ENCODE measurements at places on chromosomes 6 and 20.

GRCh38 chr6:154602708-154603107 is 92.2 kb upstream of the CNKSR3 start:
- no peak overlapping the region for H3K27ac ChIP-seq
- no peak for DNase-seq
- H3K27me3 ChIP-seq: peaks cover 11% of the 10 kb centered on the region
- H3K4me1 ChIP-seq: peaks cover 47% of the 10 kb centered on the region

GRCh38 chr6:158048589-158048988 is 66.9 kb downstream of the SYNJ2 start:
- peaks cover 6% of the 10 kb centered on the region for H3K36me3 ChIP-seq
- no peak for DNase-seq
- H3K4me1 ChIP-seq: peaks cover 34% of the 10 kb centered on the region
- no peak overlapping the region for H3K27ac ChIP-seq
- no peak overlapping the region for H3K4me3 ChIP-seq
- H3K27me3 ChIP-seq: no peaks in the 10 kb centered on the region

GRCh38 chr6:83685481-83685880 is 23.4 kb downstream of the SNAP91 start:
- no peaks in the 10 kb centered on the region for H3K4me1 ChIP-seq
- H3K36me3 ChIP-seq: no peaks in the 10 kb centered on the region
- H3K27ac ChIP-seq: no peak overlapping the region
- H3K4me3 ChIP-seq: no peak overlapping the region

DNA sequence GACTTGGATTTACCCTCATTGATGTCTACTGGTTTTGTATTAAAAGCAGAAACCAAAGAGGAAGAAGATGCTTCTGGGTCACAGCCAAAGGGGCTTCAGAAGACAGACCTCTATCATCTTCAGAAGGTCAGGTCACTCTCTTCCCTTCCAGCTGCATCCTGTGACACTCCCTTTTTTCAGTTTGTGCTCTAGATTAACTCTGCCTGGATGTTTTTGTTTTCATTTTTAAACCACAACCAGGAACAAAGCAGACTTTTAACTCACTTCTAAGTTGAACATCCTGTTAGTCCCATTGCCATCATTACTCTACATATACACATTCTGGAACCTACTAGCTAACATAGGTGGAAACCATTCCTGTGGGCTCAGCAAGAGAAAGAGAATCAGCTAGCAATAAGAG is 45.2 kb downstream of the AKIRIN2 start:
- no peaks in the 10 kb centered on the region for H3K27me3 ChIP-seq
- peaks cover 1% of the 10 kb centered on the region for H3K36me3 ChIP-seq
- H3K4me1 ChIP-seq: peaks cover 38% of the 10 kb centered on the region
- no peak for DNase-seq
- H3K27ac ChIP-seq: peak overlapping the region; percentile 19

DNA sequence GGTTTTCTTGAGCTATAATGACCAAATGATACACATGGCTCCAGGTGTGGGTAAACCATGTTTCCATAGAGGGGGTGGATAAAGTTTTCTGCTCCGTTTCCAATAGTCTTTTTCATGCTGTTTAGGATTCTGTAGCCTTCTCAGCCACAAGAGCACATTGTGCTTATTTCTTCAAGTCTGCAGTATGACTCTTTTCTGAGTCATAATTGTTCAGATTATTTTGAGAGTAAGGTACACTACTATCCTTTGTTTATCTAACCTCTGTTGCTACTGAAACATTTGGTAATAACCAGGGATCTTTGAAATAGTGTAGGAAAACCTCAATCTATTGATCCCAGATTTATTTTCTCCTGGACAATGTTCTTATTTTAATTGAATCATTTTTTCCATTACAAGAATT is 247.9 kb upstream of the BMP2 start:
- no peaks in the 10 kb centered on the region for H3K4me1 ChIP-seq
- H3K27ac ChIP-seq: no peak overlapping the region
- H3K4me3 ChIP-seq: no peak overlapping the region
- no peak for DNase-seq
- H3K27me3 ChIP-seq: no peaks in the 10 kb centered on the region

- no peak overlapping the region for H3K4me3 ChIP-seq
- H3K27me3 ChIP-seq: no peaks in the 10 kb centered on the region
- no peaks in the 10 kb centered on the region for H3K36me3 ChIP-seq
- H3K27ac ChIP-seq: no peak overlapping the region
- no peaks in the 10 kb centered on the region for H3K4me1 ChIP-seq
Measured at GRCh38 chr6:77030929-77031674, 432.2 kb downstream of the HTR1B start.

GRCh38 chr6:10451394-10451793 is 36.5 kb upstream of the TFAP2A start:
- H3K4me1 ChIP-seq: no peaks in the 10 kb centered on the region
- DNase-seq: no peak
- peaks cover 2% of the 10 kb centered on the region for H3K27me3 ChIP-seq
- no peaks in the 10 kb centered on the region for H3K36me3 ChIP-seq
- H3K4me3 ChIP-seq: no peak overlapping the region

- no peak overlapping the region for H3K4me3 ChIP-seq
- H3K27me3 ChIP-seq: no peaks in the 10 kb centered on the region
- peaks cover 47% of the 10 kb centered on the region for H3K4me1 ChIP-seq
- no peak for DNase-seq
Measured at GRCh38 chr20:2656471-2657117, 4.2 kb downstream of the NOP56 start.

- H3K27ac ChIP-seq: peak overlapping the region; percentile 18
- H3K4me3 ChIP-seq: no peak overlapping the region
- no peaks in the 10 kb centered on the region for H3K27me3 ChIP-seq
- DNase-seq: no peak
Measured at GRCh38 chr6:88763160-88763559, 200.3 kb downstream of the RNGTT start.

- peaks cover 4% of the 10 kb centered on the region for H3K36me3 ChIP-seq
- no peak overlapping the region for H3K27ac ChIP-seq
- H3K4me3 ChIP-seq: no peak overlapping the region
Measured at GRCh38 chr6:38020593-38020992, 201.1 kb downstream of the ZFAND3 start.

DNA sequence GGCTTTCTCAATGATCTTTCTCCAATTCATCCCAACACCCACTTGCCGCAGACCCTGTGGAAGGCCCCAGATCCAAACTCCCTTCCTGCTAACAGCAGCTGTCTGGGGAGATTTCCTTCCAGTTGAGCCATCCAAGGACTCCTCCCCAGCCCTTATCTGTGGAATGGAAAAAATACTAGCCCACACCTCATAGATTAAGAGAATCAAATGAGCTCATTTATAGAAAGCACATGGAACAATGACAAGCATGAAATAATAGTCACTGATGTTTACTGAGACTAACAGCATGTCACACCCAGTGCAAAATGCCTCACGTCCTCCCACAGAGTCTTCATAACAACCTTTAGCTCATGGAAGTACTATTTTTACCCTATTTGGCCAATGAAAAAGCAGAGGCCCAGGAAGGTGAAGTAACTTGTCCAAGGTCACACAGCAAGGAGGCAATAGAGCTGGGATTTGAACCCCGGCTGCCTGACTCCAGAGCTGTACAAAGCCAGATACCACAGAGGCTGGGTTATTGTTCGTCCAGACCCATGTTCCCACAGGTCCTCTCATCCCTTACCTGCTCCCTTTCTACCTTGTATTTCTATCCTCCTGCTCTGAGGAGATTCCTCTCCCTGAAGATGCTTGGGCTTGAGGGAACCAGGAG is 23.4 kb upstream of the PTGIS start:
- peaks cover 80% of the 10 kb centered on the region for H3K4me1 ChIP-seq
- H3K4me3 ChIP-seq: peak overlapping the region; percentile 91
- peaks cover 17% of the 10 kb centered on the region for H3K36me3 ChIP-seq

GRCh38 chr6:52735071-52735470 is 28.2 kb downstream of the GSTA2 start:
- H3K4me3 ChIP-seq: no peak overlapping the region
- no peaks in the 10 kb centered on the region for H3K36me3 ChIP-seq
- H3K27me3 ChIP-seq: no peaks in the 10 kb centered on the region
- no peak overlapping the region for H3K27ac ChIP-seq
- no peak for DNase-seq

- peaks cover 6% of the 10 kb centered on the region for H3K36me3 ChIP-seq
- peak; percentile 68 for DNase-seq
- peaks cover 51% of the 10 kb centered on the region for H3K4me1 ChIP-seq
- H3K27me3 ChIP-seq: no peaks in the 10 kb centered on the region
- peak within 1 kb of the TSS; percentile 89 for H3K27ac ChIP-seq
Measured at GRCh38 chr6:2971420-2972218, at the start of gene SERPINB6. Gene SERPINB6 (minus strand): TSS chr6:2971567. CDS start chr6:2959332, 12,235 bp downstream.

- H3K27me3 ChIP-seq: peaks cover 18% of the 10 kb centered on the region
- H3K4me3 ChIP-seq: no peak overlapping the region
- no peaks in the 10 kb centered on the region for H3K36me3 ChIP-seq
- no peaks in the 10 kb centered on the region for H3K4me1 ChIP-seq
- no peak overlapping the region for H3K27ac ChIP-seq
- no peak for DNase-seq
Measured at GRCh38 chr6:39729945-39730344, 4.7 kb upstream of the KIF6 start.
